ENCODE measurements at places on chromosomes 5 and 9.
A peak's percentile ranks its signal among the peaks of the same experiment; 100 is the strongest.

DNA sequence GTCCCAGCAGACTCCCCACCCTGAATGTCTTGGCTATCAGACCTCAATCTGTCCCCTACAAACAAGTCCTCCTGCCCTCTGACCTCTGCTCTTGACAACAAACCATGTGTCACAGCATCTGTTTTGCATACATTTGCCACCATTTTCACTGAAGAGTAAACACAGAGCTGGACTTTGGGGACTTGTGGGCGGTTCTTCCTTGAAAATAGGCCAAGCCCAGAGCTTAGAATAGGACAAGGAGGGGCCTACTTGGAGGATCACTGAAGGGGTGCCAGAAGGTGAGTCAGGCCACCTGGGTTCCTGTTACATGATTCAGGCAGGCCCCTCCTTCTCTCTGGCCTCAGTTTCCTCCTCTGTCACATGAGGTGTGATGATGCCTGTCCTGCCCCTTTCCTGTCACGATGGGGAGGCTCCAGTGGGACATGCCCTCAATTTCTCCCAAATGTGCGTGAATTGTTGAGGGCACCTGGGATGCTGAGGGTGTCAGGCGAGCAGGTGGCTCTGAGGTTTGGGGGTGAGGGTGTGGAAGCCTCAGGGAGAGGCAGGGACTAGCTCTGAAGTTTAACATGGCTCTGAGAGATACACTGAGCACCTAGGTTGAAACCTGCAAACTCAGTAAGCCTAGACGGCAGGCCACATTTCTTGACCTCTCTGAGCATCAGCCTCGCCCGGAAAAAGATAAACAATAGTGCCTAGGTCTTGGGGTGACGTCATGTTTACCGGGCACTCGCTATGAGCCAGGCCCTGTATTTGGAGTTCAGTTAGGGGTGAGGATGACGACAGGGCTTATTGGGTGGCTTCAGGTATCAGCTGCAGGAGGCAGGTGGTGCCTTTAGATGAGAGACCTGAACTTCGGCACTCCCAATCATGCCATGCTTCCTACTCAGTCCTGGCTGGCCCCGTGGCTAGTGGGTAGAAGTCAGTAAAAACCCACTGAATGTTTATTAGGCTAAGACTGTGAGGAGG, 107.6 kb upstream of the PITX1 start:
- DNase-seq, result no peak

DNA sequence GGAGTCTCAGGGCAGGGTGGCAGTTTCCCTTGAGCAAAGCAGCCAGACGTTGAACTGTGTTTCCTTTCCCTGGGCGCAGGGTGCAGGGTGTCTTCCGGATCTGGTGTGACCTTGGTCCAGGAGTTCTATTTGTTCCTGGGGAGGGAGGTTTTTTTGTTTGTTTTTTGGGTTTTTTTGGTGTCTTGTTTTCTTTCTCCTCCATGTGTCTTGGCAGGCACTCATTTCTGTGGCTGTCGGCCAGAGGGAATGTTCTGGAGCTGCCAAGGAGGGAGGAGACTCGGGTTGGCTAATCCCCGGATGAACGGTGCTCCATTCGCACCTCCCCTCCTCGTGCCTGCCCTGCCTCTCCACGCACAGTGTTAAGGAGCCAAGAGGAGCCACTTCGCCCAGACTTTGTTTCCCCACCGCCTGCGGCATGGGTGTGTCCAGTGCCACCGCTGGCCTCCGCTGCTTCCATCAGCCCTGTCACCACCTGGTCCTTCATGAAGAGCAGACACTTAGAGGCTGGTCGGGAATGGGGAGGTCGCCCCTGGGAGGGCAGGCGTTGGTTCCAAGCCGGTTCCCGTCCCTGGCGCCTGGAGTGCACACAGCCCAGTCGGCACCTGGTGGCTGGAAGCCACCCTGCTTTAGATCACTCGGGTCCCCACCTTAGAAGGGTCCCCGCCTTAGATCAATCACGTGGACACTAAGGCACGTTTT, 3.5 kb upstream of the PHYHD1 start:
- DNase-seq, result peak; percentile 89

DNA sequence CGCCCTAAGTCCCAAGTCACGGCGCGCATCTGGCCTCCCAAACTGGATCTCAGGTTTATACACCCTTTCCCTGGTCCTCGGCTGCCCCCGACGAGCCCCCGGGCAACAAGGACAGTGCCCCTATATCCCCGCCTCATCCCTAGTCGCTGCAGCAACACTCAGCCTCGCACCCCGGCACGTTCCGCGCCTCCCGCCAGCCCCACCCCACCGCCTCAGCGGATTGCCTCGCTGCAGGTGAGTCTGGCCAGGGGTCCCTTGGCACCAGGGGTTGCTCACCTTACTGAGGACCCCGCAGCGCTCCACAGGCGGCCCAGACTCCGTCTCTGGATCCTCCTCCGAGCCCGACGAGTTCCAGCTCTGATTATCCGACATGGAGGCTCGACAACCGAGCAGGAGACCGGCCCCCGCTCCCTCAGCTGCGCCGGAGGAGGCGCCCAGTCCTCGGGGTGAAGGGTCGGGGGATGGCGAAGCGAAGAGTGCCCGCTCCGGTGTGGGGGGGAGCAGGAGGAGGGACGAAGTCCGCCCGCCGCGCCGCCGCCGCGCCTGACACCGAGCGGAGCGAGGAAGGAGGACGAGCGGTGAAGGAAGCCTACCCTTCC, 494 bp downstream of the CERT1 start:
- peak; percentile 45 for DNase-seq

DNA sequence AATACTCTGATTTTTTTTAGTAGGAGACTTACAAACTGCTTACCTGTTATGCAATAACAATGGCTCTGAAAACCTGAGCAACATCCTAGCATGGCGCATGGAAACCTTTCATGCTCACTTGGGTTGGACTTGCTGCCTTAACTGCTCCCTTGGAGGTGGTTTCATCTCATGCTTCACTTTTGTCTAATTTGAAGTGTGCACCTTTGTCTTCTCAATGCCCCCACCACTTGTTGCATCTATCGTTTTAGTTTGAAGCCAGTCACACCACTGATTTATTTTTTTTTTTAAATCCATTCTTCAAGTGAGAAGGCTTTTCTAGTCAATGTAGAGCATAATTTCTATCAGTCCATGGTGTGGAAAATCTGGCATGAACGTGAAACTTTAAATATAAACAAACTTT, 63.2 kb downstream of the CFAP90 start:
- DNase-seq, result no peak

DNA sequence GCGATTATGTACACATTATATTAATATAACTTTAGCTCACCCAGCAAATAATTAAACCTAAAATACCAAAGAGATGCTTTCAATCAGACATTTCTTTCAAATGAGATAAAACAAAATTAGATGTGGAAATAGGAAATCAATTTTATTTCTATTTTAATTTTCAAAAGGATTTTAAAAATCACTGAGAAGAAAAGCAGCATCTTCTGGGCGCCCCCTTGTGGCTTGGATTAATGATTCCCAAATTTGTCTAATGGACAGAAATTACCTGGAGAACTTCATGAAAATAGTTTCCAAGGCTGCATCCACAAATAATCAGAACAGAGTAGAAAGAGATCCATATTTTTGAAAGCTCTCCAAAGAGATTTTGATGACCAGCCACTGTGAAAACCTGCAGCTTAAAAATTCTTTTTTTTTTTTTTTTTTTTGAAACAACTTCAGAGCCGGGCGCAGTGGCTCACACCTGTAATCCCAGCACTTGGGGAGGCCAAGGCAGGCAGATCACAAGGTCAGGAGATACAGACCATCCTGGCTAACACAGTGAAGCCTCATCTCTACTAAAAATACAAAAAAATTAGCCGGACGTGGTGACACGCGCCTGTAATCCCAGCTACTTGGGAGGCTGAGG, 50.9 kb upstream of the CEMIP2 start:
- peak; percentile 22 for DNase-seq

GRCh38 chr5:54785729-54786591, 199.4 kb downstream of the ESM1 start:
- peak; percentile 70 for DNase-seq

- DNase-seq, result no peak
Measured at GRCh38 chr5:66666778-66667177, 70.6 kb downstream of the MAST4 start.

DNA sequence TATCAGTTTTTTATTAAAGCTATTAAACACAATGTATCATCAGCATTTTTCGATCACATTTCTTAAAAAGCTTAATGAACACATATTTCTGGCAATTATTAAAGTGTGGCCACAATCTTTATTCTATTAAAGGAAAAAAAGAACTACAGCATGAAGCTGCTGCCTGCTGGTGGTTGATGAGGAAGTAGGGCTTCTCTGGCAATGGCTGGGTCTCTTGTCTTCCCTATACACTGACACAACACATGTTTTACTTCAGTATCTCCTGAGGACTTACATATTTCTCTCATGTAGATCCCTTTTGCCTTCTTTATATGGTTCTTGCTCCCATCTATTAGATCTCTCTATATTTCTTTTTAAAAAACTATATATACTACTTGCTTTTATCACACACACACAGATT, 590.7 kb downstream of the RAB3C start:
- DNase-seq, result no peak

DNA sequence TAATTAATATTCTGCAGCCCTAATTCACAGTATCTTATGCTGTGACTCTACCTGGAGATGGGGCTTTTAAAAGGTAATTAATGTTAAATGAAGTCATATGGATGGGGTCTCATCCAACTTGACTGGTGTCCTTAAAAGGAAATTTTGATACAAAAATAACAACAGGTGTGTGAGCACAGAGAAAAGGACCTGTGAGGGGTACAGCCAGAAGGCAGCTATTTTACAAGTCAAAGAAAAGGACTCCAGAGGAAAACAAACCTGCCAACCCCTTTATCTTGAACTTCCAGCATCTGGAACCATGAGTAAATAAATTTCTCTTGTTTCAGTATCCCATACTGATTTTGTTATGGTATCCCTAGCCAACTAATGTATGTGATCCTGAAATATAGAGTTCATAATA, 250.3 kb downstream of the TMEM232 start:
- DNase-seq, result no peak

DNA sequence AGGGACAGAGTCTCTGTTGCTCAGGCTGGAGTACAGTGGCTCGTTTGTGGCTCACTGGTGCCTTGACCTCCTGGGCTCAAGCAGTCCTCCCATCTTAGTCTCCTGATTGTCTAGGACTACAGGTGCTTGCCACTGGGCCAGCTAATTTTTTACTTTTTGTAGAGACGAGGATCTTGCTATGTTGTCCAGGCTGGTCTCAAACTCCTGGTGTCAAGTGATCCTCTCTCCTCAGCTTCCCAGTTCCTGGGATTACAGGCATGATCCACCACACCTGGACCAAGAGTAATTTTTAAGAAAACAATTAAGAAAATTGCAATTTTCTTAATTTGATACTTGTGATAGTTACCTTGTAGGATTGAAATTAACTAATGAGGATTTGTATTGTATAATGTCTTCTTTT, 73.9 kb downstream of the GPBP1 start:
- DNase-seq, result no peak

Data from tibial artery (tissue), 4 donors.